ENCODE measurements at places on chromosomes 7 and 10.
A peak's percentile ranks its signal among the peaks of the same experiment; 100 is the strongest.

DNA sequence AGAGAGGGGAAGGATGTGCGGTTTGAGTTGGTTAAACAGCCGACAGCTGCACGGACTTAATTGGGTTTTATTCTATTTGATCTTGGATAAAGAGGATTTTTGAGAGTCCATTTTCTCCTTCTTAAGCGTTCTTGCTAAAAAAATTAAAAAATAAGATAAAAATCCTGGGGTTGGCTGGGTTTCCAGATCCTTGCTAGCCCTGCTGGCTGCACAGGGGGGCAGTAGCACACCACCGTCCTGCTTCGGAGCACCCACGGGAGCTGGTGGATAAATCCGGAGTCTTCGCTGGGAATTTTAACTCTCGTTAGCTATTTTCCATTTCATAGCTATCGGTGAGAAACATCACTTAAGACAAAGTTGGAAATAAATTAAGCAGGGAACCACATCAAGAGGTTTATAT lies 792.0 kb downstream of the TYW1 start:
- peak; percentile 54 for DNase-seq

DNA sequence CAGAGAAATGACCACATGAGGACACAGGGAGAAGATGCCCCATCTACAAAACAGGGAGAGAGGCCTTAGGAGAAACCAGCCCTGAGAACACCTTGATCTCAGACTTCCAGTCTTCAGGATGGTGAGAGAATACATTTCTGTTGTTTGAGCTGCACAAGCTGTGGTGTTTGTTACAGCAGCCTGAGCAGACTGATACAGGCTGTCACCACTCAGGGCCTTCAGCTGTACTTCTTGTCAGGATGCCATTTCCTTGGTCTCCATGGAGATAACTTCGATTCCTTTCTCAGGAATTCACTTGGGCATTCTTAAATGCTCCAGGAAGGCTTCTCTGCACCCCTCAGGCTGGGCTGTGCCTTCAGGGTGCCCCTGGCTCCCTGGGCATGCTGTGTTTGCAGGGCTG lies 85.7 kb upstream of the IGFBP3 start:
- no peak for DNase-seq

GRCh38 chr10:117788911-117789310 lies 246.4 kb downstream of the EMX2 start:
- no peak for DNase-seq

DNA sequence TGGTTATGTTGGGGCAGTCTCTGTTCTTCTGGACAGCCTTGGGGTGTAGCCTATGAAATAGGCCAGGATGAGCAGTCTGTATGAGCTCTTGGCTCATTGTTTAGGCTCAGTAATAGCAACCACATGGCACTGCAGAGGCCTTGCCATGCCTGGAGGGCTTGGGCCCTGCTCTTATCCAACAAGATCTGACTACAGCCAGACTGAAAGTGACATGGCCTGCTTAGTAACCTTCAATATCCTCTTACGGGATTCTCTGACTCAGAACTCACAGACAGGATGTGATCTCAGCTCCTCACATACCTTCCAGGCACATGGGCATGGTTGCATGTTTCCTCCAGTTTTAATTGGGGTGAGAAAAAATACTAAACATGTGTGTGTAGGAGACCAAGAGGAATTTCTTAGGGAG lies 289.3 kb downstream of the PTEN start:
- DNase-seq, result peak; percentile 56

- no peak for DNase-seq
Measured at GRCh38 chr10:62638062-62638477, 166.4 kb upstream of the ADO start.

DNA sequence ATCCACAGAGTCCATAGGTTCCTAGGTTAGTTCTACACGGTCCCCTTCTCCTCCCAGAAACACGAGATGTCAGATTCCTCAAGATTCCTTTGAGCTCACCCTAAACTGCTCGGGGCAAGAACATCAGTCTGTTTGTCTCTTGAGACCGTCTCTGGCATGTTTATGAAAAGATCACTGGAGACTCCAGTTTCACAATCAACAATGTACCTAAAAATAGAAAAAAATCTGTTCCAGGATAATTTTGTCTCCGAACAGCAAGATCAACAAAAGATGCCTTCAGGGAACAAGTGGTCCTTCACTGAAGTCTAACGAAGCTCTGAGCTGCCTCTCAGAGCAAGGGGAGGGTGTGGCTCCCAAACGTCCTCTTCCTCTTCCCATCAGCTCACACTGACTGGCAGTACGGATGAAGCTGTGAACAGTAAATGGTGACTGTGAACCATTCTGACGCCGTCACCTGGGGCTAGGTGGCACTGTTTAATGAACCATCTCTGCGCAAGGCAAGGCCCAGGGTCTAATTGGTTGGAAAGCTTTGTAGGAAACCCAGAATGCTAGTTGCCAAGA lies 156.2 kb upstream of the LYZL1 start:
- no peak for DNase-seq

DNA sequence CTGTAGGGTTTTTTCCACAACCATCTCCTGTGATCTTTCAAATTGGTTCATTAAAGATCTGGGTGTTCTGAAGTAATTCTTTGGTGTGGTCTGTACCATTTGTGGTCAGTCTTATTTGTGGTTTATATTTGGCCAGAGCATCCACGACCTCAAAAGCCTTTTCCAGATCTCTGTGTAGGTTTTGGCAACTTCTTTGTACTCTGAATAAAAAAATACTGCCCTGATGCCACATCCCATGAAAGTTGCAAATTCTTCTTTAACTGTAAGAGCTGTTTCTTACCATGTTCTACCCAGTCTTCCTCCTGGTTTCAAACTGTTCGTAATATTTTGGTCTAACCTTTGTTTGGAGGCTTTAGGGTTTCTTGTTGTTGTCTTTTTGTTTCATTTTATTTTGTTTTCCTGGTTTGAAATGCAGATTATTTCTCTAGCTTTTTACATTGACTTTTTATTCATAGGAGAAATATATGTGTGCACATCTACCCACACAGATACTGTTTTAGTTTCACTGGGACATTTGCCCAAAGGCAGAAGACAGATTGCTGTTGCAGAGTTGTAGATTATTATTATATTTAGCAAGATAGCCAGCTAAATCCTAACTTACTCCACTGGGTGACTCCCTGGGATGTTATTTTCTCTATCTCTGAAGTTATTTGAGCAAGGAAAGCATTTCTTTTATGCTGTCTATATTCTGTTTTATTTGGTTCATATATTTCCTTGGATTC lies 123.2 kb upstream of the SAMD8 start:
- peak; percentile 88 for DNase-seq

DNA sequence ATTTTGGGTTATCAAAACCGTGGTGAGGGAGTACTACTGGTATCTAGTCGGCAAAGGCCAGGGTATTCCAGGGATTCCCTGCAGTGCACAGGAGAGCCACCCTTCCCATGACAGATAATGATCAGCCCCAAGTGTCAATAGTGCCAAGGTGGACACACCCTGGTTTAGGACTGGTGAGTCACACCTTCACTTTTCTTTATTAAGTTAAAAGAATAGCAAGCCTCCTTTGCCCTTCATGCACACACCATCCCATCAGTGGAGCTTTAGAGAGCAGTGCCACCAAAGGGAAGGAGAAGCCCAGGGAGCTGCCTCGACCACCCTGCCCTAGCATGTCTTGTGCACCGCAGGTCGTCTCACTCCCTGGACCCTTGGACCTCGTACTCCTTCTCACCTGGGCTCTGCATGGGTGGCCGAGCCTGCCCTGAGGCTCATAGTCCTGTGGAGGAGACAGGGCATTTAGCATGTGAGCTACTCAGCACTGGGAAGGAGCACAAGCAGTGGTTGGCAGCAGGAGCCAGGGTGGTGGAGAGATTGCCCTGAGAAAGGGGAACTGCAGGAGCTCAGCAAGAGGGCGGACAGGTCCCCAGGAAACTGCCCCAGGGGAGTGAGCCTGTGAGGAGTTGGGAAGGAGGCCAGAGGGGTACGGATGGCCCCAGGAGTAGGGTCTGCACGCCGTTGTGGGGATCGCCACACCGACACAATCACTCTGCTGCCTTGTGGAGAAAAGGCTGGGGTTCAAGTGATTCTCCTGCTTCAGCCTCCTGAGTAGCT lies 17.4 kb downstream of the UBE2D4 start:
- no peak for DNase-seq

GRCh38 chr7:41415471-41416207 lies 287.3 kb downstream of the INHBA start:
- DNase-seq, result no peak

DNA sequence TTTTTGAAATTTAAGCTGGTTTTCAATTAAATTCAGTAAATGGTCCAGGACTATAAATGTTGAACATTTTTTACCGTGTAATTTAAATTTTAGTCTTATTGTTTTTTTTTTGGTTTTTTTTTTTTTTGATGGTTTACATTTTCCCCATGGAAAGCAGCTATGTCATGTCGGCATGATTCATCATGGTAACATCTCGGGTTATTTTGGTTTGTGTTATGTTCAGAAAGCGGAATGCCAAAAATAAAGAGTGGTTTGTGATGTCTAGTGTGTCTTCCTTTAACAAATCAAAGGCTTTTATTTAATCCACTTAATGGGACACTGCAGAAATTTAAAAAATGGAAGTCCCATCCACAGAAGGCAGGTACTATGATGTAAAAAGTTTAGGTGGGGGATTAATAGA lies 58.5 kb downstream of the TRUB1 start:
- peak; percentile 37 for DNase-seq

GRCh38 chr10:10813656-10814055 lies 204.0 kb upstream of the CELF2 start:
- DNase-seq, result no peak

GRCh38 chr7:34225193-34225592 lies 319.9 kb downstream of the BMPER start:
- no peak for DNase-seq

DNA sequence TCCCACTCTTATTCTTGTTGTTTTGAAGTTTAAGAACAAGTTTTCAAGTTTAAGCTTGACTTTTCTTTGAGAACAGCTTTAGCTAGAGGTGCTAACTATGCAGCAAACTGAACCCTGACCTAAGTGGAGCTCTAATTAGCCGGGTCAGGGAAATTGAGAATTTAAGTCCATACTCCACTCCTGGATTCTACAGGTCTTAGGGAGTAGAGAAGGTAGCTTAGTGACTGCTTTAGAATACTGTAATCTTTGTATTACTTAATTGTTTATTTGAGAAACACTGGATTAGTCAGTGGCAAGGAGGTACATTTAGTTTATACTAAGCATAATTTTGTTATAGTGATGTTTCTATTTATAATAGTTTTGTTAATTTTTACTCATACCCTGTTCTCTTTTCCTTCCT lies 74.6 kb upstream of the STRIP2 start:
- DNase-seq, result no peak

GRCh38 chr10:78937800-78938694 lies 130.7 kb upstream of the ZMIZ1 start:
- no peak for DNase-seq

GRCh38 chr7:158740013-158740656 lies 35.5 kb upstream of the NCAPG2 start:
- peak; percentile 84 for DNase-seq

DNA sequence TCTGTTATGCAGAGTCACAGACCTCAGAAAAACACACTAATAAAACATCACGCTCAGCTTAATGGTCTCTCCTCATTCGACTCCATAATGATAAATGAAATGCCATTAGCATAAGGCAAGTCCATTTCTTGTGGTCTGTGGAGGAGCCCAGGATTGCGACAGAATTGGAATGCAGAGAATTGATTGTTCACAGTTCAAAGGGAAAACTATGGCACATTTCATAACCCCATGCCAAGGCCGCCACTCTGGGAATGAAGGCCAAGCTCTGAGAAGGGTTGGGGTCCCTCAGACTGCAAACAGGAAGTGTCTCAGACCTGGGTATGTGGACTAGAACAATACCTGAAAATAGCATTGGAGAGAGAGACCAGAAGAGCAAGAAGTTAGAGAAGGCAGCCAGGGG lies 398.9 kb downstream of the ADRA2A start:
- DNase-seq, result peak; percentile 69

GRCh38 chr10:29408847-29409240 lies 120.0 kb downstream of the LYZL1 start:
- no peak for DNase-seq

DNA sequence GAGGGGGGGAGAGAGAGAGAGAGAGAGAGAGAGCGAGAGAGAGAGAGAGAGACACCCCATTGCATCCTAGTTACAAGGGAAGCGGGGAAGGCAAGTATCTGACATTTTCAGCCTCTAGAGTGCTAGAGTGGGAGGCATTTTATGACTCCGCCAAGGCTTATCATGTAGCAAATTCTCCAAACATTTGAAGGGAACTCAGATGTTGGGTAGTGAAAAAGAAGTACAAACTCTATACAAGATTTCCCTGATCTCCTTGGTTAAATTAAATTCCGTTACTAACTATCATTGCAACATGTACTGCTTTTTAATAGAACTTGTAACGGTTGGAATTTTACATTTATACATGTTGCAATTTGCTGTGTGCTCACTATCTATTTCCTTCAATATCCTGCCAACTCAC lies 83.4 kb upstream of the FAM3C start:
- DNase-seq, result no peak

- DNase-seq, result no peak
Measured at GRCh38 chr10:8898745-8899330, 844.4 kb downstream of the GATA3 start.

DNA sequence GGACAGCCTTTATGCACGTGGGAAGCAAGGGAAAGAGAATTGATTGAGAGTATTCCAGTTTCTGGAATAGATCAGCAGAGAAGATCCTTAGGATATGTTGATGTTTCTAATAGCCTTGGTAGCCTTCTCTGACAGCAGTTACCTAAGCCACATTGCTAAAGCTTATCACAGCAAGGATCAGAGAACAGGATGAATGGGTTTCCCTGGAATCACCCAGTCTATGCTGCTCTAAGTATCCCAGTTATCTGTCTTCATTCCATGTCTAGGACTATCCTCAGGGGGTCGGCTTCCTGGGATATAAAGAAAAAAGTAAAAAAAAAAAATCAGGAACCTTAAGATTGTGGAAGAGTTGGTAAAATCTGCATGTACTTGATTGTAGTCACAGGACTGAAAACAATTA lies 352.0 kb upstream of the AKR1E2 start:
- DNase-seq, result no peak

GRCh38 chr7:133936074-133936473 lies 191.1 kb upstream of the LRGUK start:
- DNase-seq, result peak; percentile 30

- DNase-seq, result no peak
Measured at GRCh38 chr10:14815681-14816080, 22.2 kb downstream of the CDNF start.

DNA sequence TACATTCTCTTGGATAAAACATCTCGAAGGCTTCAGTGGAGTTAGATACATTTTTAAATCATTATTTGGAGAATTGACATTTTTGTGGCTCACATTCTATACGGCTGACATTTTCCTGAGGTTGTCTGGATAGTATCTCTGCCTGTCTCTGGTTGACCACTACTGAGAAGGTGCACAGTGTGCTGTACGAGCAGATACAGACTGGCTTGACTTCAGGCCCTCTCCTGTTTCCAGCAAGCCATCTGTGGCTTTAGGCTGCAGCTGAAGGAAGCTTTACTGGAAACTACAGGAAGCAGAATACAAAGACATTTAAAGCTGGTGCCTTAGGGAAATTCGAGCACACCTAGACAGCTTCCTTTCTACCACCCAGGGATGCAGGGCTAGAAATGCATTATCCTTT lies 39.3 kb upstream of the RSU1 start:
- peak; percentile 53 for DNase-seq

- no peak for DNase-seq
Measured at GRCh38 chr7:95035295-95035694, 127.9 kb downstream of the PPP1R9A start.

- no peak for DNase-seq
Measured at GRCh38 chr10:102384053-102384452, 11.5 kb upstream of the NFKB2 start.
